Esophagus squamous epithelium (tissue), 5 donors: ENCODE measurements at places on chromosomes 12 and 14.

DNA sequence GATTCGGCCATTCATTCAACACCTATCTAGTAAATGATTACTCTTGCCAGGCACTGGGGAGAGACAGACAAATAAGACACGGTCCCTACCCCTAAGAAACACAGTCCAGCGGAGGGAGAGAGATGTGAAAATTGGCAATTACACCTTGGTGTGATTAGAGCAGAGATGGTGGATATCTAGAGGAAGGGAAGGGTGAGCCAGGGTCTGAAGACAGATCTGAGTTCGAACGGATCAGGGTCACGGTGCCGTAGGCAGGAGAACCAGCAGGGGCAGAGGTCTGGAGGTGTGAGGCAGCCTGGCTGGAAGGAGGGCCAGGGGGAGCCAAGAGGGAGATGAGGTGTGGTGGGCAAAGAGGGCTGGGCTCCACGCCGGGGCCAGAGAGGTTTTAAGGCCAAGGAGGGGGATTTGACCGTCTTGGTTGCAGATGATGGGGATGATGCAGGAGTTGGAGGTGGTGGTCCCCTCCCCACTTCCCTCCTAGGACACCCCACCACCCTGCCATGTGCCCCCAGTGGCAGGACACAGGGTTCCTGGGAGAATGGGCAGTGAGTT, 27.1 kb downstream of the FAM222A start:
- no peak for DNase-seq

- DNase-seq: no peak
Observed at GRCh38 chr14:104266631-104267575, 128.5 kb downstream of the KIF26A start.

- DNase-seq: no peak
Observed at GRCh38 chr14:20179880-20180279, 10.8 kb upstream of the OR11G2 start.

GRCh38 chr12:110785240-110785639, 42.5 kb upstream of the PPP1CC start:
- no peak for DNase-seq

GRCh38 chr12:23349564-23349963, 599.9 kb downstream of the SOX5 start:
- DNase-seq: no peak

DNA sequence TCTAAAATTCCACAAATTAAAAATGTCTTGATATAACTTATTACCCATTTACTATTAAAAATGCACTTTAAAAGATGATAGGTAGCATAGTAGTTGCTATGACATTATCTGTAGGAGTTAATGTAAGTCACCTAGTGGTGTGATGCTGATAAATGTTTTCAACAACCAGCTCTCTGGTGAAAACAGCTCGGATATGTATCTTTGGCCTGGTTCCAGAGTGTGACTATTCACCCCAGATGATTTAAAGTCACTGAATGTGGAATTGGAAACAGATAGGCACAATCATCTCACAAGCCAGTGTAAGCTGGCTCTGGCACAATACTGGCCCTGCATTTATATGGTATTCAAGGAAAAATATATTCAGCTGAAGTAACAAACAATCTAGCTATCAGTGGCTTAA, 9.2 kb upstream of the CCDC196 start:
- no peak for DNase-seq

GRCh38 chr12:68514807-68515411, 95.8 kb upstream of the RAP1B start:
- DNase-seq: no peak
